Thyroid gland (tissue), 4 donors: ENCODE measurements at places on chromosomes 6 and 20. TPM values are rescaled to one million over a fixed set of nuclear protein-coding genes. Genes with fewer than 3 reads are reported as not detected.

Gene KIAA1586
- total RNA-seq = 12.6 TPM

DNA sequence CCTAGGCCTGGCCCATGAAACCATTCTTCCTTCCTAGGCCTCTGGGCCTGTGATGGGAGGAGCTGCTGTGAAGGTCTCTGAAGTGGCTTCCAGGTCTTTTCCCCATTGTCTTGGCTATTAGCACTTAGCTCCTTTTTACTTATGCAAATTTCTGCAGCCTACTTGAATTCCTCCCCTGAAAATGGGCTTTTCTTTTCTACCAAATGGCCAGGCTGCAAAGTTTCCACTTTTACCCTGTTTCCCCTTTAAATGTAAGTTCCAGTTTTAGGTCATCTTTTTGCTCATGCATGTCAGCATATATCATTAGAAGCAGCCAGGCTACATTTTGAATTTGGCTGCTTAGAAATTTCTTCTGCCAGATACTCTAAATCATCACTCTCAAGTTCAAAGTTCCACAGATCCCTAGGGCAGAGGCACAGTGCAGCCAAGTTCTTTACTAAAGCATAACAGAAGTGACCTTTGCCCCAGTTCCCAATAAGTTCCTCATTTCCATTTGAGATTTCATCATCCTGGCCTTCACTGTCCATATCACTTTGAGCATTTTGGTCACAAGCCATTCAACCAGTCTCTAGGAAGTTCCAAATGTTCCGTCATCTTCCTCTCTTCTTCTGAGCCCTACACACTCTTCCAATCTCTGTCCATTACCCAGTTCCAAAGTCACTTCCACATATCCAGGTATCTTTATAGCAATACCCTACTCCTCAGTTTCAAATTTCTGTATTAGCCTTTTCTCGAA is 71.9 kb downstream of the TBC1D7 start:
- no peaks in the 10 kb centered on the region for H3K27me3 ChIP-seq
- no peak overlapping the region for H3K27ac ChIP-seq
- H3K36me3 ChIP-seq = no peaks in the 10 kb centered on the region
- no peaks in the 10 kb centered on the region for H3K4me1 ChIP-seq
- DNase-seq = no peak

Gene PBOV1
- not detected for total RNA-seq

GRCh38 chr6:32484614-32484998 is 44.9 kb downstream of the HLA-DRA start:
- no peaks in the 10 kb centered on the region for H3K4me1 ChIP-seq
- H3K4me3 ChIP-seq = no peak overlapping the region
- no peak for DNase-seq
- no peak overlapping the region for H3K27ac ChIP-seq

Gene COL12A1
- total RNA-seq = 52.9 TPM

Gene TMEM151B
- not detected for total RNA-seq

- H3K27me3 ChIP-seq = no peaks in the 10 kb centered on the region
- H3K36me3 ChIP-seq = no peaks in the 10 kb centered on the region
- peak; percentile 18 for DNase-seq
- H3K4me1 ChIP-seq = no peaks in the 10 kb centered on the region
Observed at GRCh38 chr6:90167514-90168379, 128.9 kb downstream of the BACH2 start.
